ENCODE measurements at places on chromosomes 4 and X. TPM values are rescaled to one million over a fixed set of nuclear protein-coding genes. Genes with fewer than 3 reads are reported as not detected.

DNA sequence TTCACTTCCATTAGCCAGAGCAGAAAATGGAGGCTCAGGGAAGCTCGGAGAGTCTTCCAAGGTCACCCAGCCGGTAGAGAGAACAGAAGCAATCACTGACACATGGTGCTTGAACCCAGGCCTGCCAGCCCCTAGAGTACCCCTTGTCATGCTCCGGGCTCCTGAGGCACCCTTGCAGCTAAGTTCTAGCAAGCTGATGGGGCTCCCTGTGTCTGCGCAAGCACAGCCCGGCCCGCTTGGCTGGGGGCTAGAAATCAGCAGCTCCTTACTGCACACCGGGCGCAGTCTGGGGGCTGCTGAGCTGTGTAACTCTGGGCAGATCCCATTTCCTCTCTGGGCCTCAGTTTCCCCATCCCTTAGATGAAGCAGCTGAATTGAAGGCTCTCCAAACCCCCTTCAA lies 102.1 kb upstream of the PSAPL1 start:
- H3K36me3 ChIP-seq = no peaks in the 10 kb centered on the region
- H3K27me3 ChIP-seq = no peaks in the 10 kb centered on the region
- peaks cover 2% of the 10 kb centered on the region for H3K4me1 ChIP-seq
- no peak for DNase-seq

- no peaks in the 10 kb centered on the region for H3K27me3 ChIP-seq
- no peak overlapping the region for H3K27ac ChIP-seq
- no peak overlapping the region for H3K4me3 ChIP-seq
- no peaks in the 10 kb centered on the region for H3K36me3 ChIP-seq
- DNase-seq = no peak
Measured at GRCh38 chr4:32560306-32560705, 1840.1 kb downstream of the PCDH7 start.

DNA sequence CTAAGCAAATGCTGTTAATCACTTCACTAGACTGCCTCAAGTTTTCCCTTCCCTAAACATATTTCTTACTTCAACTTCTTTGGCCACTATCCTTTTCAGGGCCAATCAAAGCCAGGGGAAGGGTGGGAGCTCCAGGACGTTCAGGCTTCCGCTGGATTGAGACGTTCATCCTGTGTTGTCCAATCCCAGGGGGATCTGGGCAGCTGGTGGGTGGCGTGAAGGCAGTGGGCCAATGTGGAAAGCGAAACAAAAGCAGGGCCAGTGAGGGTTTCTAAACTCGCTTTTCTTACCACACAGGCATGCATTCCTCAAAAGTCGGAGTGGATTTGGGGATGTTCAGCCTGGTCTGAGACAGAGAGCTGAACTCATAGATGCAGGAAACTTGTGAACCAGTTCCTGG lies 7.6 kb downstream of the CXCL13 start:
- H3K27me3 ChIP-seq = no peaks in the 10 kb centered on the region
- DNase-seq = no peak
- no peaks in the 10 kb centered on the region for H3K36me3 ChIP-seq
- H3K27ac ChIP-seq = no peak overlapping the region
- H3K4me1 ChIP-seq = no peaks in the 10 kb centered on the region

GPR78 gene
- total RNA-seq = 3.1 TPM

DNA sequence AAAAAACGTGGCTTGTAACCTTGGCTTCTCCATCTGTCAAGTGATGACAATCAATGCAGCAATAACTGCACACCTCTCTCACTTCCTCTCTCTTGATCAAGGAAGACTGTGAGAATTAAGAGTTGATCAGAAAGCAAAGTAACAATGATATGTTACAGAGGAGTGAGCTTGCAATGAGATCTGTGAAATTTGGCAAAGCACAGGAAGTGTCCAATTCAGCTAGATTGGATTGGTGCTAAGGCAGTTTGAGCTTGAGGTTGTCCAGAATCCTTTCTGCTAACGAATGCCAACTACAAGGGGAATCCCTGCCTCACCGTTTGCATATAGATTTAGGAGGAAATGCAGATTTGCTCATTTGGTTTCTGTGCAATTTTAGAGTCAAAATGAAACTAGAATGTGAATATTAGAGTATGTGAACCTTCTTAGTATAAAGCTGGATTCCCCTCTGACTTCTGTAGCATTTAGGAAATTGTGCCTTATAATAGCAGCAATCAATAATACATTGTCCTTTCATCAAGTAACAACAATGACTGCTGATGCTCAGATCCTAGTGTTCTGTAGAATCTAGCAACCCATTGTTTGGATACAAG lies 346.4 kb downstream of the PTTG2 start:
- no peak for DNase-seq
- H3K27ac ChIP-seq = no peak overlapping the region
- H3K36me3 ChIP-seq = no peaks in the 10 kb centered on the region
- no peak overlapping the region for H3K4me3 ChIP-seq
- no peaks in the 10 kb centered on the region for H3K27me3 ChIP-seq

DNA sequence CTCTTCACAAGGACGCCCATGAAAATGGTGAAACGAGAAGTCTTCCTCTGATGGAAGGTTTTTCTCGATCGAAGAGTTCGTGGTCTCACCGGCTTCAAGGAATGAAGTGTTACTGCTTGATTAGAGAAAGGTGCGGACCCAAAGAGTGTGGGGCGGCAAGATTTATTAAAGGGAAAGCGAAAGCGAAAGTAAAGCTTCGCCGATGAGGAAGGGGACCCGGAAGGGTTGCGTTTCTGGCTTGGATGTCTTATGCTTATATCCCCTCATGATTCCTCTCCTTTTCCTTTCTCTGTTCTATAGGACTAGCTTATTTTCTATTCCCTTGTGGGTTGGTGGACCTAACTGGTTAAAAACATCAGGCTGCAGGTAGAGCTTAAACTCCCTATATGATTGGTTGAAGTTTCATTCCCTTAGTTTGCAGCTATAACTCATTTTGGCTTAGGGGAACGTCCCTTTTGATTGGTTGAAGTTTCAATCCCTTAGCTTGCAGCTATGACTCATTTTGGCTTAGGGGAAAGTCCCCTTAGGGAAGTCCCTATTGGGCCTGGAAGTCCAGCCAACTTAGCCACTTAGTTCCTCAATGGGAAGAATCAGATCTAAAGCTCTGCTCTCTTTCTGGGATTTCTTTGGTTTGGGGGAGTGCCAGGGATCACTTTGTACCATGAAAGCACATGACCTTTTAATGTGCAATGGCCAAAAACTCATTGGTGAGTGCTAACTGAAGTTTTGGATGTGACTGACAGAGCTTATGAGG lies 1025.0 kb upstream of the PCDH10 start:
- H3K36me3 ChIP-seq = peaks cover 32% of the 10 kb centered on the region
- DNase-seq = peak; percentile 30

GRCh38 chrX:30156880-30157560 lies 58.3 kb upstream of the MAGEB2 start:
- DNase-seq = no peak
- no peaks in the 10 kb centered on the region for H3K27me3 ChIP-seq
- H3K27ac ChIP-seq = no peak overlapping the region
- no peak overlapping the region for H3K4me3 ChIP-seq
- H3K4me1 ChIP-seq = peaks cover 5% of the 10 kb centered on the region

GRCh38 chr4:52192721-52193135 lies 141.6 kb downstream of the SPATA18 start:
- H3K27me3 ChIP-seq = no peaks in the 10 kb centered on the region
- DNase-seq = no peak
- no peak overlapping the region for H3K27ac ChIP-seq
- H3K4me3 ChIP-seq = no peak overlapping the region
- H3K4me1 ChIP-seq = no peaks in the 10 kb centered on the region
- no peaks in the 10 kb centered on the region for H3K36me3 ChIP-seq

- no peaks in the 10 kb centered on the region for H3K4me1 ChIP-seq
- H3K27me3 ChIP-seq = no peaks in the 10 kb centered on the region
- H3K27ac ChIP-seq = no peak overlapping the region
- H3K36me3 ChIP-seq = peaks cover 11% of the 10 kb centered on the region
- H3K4me3 ChIP-seq = no peak overlapping the region
- no peak for DNase-seq
Measured at GRCh38 chrX:19750783-19751467, 136.5 kb downstream of the SH3KBP1 start.

MED12 gene
- total RNA-seq = 33.0 TPM

Measured in H9 (cell line).